ENCODE measurements at places on chromosomes 4 and X. TPM values are rescaled to one million over a fixed set of nuclear protein-coding genes. Genes with fewer than 3 reads are reported as not detected.

- DNase-seq: no peak
These were observed 70.2 kb downstream of the VCX3A start for GRCh38 chrX:6464726-6465125.

DNA sequence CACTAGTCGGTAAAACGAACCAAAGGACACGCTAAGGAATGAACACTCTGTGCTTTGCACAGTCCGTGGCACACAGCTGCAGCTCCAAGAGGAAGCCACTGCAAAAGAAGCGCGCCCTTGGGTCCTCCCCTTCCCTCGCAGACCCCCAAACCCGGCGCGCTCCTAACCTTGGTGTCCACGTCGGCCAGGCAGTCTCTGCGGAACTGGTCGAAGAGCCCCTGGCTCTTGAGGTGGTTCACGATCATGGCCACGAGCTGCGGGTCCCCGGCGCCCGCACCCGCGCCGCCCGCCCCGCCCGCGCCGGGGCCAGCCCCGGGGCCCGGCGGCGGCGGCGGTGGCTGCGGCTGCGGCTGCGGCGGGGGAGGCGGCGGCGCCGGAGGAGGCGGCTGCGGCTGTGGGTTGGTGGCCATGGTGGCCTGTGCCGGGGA lies 333 bp downstream of the BOD1L1 start:
- no peak for DNase-seq

DNA sequence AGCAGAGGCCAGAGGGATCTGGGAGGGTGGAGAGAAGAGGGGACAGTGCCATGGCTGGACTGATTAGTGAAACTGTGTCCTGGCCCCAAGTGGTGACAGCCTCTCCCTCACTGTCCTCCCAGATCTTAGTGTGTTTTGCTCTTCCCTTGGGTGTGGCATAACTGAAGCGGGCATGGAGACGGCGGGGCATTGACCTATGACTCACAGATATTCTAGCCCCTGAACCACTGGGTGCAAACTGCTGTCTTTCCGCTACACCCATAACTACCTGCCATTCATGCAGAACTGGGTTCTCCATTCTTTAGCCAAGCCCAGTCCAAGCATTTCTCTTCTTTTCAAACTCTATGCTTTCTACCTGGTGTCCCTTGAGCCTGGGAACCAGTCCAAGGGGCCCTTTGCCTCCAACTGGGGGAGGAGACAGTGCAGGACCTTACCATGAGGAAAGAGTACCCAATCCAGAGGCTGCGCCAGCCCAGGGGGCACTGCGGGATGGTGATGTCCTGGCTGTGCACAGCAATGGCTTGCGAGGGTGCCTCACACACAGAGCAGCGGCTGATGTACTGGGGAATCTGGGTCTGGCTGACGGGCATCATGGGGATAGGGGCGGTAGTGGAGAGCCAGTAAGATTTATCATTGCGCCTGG lies 67.6 kb downstream of the ATG4A start:
- no peak for DNase-seq

CDX4 gene
- polyA plus RNA-seq: not detected

DNA sequence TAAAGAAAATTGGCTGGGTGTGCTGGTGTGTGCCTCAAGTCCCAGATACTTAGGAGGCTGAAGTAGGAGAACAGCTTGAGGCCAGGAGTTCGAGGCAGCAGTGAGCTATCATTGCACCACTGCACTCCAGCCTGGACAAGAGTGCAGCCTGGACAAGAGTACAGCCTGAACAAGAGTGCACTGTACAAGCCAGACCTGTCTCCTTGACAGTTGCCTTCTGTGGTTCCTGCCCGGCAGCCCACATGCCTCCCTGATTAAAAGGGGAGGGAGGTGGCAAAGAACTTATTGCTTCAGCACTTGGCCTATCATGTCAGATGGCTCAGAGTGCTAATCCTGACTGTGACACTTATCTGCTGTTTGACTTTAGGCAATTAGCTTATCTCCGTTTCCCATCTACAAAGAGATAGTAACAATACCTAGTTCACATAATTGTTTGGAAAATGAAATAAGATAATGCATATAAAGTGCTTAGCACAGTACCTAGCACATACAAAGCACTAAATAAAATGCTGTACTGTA lies 249.1 kb downstream of the DCLK2 start:
- DNase-seq: no peak

- DNase-seq: no peak
These were observed 175.6 kb upstream of the MAGEB2 start for GRCh38 chrX:30039768-30040167.

DNA sequence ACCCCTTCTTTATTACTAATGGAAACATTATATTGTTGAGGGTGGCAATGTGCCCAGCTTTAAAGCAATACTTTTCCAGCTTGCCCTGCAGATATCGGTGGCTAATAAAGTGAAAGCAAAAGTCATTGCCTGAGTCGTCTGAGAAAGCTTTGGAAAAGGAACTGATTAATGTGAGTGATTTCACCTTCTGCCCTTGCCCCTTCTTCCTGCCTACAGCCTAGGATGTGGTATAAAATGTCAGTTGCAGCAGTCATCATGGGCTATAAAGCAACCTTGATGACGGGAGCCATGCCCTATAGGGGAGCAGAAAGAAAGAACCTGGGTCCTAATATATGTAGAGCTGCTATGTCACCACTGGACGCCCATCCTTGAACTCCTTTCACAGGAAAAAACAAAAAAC lies 132.4 kb upstream of the USP9X start:
- DNase-seq: no peak

GRCh38 chr4:138833974-138834373 lies 181.6 kb upstream of the NOCT start:
- no peak for DNase-seq

DNA sequence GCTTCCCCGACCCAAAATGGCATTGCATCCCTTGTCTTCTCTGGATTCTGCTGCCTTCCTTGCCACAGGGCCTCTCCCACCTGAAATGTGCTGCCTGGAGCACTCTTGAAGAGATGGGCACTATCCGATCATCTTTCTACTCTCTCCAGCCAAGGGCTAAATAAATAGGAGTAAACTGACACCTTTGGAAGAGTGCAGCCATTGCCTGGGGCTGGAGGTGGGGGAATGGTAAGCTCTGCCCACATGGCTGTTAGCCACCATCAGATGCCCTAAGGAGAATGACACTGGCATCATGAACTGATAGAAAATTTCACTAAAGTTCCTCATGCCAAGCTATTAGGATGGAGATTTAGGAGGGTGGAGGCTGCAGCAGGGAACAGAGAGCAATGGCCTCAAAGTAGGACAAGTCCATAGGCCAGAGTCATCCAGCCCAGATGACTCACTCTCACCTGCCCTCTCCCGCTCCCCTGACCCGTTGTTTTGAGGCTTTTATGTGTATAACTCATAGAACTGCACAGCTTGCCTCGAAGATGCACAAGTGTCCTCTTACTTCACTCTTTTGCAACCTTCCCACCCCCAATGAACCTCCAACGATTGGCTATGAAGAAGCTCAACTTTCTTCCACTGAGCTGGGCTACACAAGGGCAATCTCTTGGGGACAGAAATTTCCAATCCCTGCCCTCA lies 822 bp upstream of the PFKFB1 start:
- no peak for DNase-seq

Measured in right renal pelvis (tissue), 4 donors.